Stimulated activated CD4-positive, alpha-beta T cell treated with anti-CD3 and anti-CD28 coated beads, Interleukin-2, amount 100 ng/mL, for 24 hours (primary cell): ENCODE measurements at places on chromosomes 13 and 19.

- no peak for DNase-seq
Observed at GRCh38 chr19:6639439-6639838, 30.5 kb downstream of the TNFSF14 start.

DNA sequence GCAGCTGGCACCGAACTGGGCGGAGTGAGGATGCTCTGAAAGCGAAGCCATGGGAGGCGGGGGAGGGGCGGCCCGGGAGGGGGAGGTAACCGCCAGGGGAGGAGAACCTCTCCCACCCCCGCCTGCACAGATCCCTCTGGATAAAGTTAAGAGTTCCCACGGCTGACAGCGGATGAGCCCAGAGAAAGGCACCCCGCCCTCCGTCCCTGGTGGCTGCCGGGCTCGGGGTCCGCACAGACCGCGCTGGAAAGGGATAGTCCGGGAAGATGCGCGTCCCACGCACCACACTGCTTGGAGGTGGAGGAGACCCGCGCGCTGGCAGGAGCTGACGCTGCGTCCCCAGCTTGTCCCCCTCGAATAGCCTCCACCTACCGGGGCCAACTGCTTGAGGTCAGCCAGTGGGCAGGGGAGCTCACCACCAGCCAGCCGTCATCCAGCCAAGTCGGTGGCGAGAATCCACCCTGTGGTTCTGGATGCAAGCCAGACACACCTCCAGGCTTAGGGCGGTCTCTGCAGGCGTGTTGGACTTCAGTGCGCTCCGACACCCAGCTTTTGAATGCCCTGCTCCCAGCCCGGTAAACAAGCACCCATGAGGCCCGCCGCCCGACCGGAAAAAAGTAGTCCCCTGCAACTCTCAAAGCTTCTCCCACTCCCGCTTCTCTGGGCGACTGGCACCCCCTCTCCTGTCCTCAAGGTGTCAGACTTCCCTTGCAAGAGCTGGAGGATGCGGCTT lies at the start of gene TRPC4:
TSS of gene TRPC4 (minus strand) at position 17 of the 733 bp plus-strand sequence. CDS start 86,439 bp downstream, outside the sequence.
- no peak for DNase-seq

DNA sequence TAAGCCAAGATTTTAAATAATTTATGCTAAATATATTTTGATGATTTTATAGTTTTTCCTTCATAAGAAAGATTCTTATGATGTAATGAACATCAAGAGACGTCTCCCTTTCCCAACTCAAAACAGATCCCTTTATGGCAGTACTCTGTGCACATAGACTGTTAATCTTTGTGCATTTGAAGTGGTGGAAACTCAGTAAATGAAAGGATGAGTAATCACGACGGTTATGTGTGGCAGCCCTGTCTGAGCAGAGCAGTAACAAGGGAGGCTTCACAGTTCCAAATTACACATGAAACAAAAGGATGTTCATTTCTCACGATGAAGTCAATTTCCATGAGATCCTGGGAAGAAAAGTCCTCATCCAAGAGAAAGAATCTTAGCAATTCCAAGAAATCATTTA lies 498.1 kb downstream of the KLF5 start:
- no peak for DNase-seq

DNA sequence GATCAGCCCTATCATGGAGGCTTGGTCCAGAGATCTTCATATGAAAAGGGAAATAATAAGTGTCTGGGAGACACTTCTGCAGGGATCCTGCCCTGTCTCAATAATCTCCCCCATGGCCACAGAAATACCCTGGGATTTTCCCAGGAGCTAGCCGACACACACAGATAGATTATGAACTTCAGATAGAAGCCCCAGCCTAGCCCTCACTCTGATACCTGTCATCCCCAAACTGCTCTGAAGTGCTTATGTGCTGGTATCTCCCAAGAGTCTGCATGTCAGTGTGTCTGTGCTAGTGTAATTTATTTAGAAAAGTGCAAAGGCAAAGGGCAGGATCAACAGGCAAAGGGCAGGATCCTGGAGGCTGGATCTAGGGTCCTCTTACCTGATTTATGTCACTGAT lies 38.7 kb upstream of the ZNF766 start:
- no peak for DNase-seq

GRCh38 chr13:93234459-93234858 lies 7.9 kb downstream of the GPC6 start:
- no peak for DNase-seq

DNA sequence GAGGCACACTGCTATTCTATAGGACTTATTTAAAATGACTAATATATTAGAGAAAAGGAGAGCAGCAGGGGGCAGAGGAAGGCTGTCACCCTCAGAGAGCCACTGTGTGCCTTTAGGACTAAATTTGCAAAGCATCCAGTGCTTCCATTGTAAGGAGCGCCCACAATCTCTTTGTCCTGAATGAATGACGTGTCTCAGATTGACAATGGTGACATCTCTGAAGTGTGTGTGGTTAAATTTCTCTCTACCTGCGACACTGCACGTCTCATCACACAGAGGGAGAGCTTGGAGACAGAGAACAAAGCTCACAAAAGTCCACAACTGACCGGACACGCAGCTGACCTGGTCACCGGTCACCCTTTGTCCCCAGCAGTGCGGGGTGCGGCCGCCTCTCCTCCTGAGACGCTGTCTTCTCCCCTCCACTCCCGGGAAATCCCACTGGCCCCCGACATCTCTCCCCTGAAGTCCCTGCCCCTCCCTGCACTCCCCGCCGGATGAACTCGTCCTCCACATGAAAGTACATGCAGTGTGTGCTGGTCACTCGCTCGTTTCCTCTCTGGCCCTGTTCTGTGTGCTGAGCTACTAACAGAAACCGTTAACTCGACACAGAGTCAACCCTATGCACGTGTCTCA lies 107.2 kb downstream of the RAB20 start:
- DNase-seq, result no peak

DNA sequence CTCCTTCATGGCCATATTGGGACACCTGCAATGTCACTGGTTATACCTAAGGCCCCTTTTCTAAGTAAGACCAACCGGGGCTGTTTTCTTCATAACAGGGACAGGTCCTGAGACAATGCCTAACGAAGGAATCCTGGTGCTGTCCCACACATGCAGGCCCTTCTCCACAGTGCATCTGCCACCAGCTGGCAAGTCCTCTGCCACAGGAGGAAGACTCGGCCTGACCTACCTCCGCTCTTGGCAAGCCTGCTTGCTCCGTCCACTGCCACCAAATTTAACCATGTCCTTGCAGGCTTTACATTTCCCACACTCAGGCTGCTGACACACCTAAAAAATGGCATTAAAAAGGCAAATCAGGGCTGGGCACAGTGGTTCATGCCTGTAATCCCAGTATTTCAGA lies 31.8 kb upstream of the EIF3G start:
- no peak for DNase-seq

- no peak for DNase-seq
Observed at GRCh38 chr19:7783991-7784423, 21.0 kb downstream of the CLEC4M start.

DNA sequence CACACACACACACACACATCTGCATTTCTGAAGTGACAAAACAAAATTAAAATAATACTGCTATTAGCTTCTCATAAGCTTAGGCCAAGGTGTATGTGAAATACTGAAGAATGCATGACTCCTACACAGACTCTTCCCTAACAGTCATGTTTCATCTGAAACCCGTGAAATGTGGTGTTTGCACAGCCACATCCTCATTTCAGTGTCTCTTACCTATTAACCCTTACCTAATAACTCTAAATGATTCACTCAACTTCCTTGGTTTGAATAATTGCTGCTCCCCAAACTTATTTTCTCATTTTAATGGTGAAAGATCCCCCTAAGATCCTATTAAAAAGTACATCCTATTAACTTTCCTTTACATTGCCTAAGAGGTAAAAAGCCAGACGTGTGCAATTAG lies 117.6 kb downstream of the MIPEP start:
- DNase-seq, result no peak

- DNase-seq, result no peak
Observed at GRCh38 chr19:50520822-50521465, 7.2 kb upstream of the ASPDH start.

- DNase-seq, result peak; percentile 83
Observed at GRCh38 chr19:13212759-13213330, 62.6 kb downstream of the IER2 start.

- DNase-seq, result peak; percentile 51
Observed at GRCh38 chr13:24097064-24097463, 63.5 kb upstream of the SPATA13 start.

DNA sequence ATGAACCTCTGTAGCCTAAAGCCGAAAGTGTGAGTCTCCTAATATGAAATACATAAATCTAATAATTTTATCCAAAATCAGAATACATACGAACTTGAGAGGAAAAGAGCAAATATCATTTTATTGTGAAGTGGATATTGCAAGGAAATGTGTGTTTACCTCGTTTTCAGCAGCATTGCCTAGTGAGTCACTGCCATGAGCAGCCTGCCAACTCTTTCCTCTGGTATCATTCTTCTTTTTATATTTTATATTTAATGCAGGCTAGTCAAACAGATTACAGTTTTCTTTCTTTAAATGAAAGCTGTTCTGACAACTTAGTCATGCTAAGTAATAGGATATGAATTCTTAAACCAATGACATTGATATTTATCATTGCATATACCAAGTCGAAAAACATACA lies 44.2 kb downstream of the EDNRB start:
- no peak for DNase-seq

DNA sequence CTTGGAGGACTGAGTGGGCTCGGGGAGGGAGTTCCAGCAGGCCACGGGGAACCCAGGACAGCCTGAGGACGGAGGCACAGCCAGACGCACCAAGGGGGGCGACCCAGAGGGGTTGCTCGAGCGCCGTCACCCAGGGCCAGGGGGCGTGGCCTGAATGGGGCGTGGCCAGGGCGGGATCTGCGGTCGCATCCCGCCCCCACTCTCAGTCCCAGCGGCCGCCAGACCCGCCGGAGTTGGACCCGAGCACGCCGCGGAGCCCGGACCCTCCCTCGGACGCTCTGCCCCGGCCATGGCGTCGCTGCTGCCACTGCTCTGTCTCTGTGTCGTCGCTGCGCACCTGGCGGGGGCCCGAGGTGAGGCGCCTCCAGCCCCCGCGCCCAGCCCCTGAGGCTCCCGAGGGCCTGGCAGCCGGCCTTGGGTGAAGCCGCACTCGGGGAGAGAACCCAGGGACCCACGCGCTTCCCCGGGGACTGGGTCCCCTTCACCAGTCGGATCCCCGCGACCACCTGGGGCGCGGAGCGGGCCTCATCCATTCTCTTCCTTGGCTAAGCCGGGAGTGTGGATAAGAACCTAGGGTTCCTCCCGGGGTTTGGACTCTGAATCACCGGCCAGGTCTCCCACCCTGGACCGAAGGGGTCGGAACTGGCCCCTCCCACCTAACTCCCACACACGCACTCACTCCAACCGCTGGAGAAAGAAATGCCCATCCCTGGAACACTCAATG lies at the start of gene CILP2:
TSS of gene CILP2 (plus strand) at position 205 of the 724 bp plus-strand sequence. CDS start at position 290, 85 bp downstream.
- DNase-seq, result peak; percentile 52

DNA sequence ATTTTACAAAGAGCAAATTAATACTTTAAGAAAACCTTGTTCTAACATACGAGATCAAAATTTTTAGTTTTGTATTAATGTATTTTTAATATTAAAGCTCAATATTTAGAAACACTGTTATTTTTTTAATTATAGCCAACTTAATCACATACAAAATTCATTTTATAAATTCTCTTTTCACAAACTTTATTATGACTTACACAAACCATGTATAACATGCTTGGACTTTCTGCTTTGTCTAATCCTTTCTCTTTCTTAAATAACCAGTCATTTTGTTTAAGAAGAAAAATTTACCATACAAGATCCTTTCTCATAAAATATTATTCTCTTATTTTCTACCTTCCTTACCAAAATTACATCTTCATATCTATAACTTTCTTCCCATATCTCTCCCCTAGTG lies 62.2 kb downstream of the CYSLTR2 start:
- no peak for DNase-seq

GRCh38 chr13:48252176-48252575 lies 19.2 kb downstream of the ITM2B start:
- no peak for DNase-seq

- DNase-seq, result no peak
Observed at GRCh38 chr13:112843392-112844111, 125.5 kb upstream of the MCF2L start.

- DNase-seq, result no peak
Observed at GRCh38 chr13:27918918-27919658, 712 bp upstream of the PDX1 start.

- peak; percentile 85 for DNase-seq
Observed at GRCh38 chr19:3360421-3361383, 5.7 kb upstream of the NFIC start.

- no peak for DNase-seq
Observed at GRCh38 chr13:74774264-74774663, 640.1 kb upstream of the KLF12 start.

GRCh38 chr13:26601669-26602068 lies 44.2 kb downstream of the WASF3 start:
- no peak for DNase-seq

- no peak for DNase-seq
Observed at GRCh38 chr13:78372581-78372980, 230.8 kb downstream of the POU4F1 start.

GRCh38 chr19:10106100-10106936 lies at the start of gene PPAN:
TSS of gene PPAN (plus strand) at chr19:10106362. CDS start at chr19:10106395, 33 bp downstream.
- peak; percentile 96 for DNase-seq

GRCh38 chr13:103039183-103039582 lies 27.0 kb downstream of the SLC10A2 start:
- no peak for DNase-seq

GRCh38 chr13:48819376-48819775 lies 156.3 kb upstream of the FNDC3A start:
- no peak for DNase-seq

DNA sequence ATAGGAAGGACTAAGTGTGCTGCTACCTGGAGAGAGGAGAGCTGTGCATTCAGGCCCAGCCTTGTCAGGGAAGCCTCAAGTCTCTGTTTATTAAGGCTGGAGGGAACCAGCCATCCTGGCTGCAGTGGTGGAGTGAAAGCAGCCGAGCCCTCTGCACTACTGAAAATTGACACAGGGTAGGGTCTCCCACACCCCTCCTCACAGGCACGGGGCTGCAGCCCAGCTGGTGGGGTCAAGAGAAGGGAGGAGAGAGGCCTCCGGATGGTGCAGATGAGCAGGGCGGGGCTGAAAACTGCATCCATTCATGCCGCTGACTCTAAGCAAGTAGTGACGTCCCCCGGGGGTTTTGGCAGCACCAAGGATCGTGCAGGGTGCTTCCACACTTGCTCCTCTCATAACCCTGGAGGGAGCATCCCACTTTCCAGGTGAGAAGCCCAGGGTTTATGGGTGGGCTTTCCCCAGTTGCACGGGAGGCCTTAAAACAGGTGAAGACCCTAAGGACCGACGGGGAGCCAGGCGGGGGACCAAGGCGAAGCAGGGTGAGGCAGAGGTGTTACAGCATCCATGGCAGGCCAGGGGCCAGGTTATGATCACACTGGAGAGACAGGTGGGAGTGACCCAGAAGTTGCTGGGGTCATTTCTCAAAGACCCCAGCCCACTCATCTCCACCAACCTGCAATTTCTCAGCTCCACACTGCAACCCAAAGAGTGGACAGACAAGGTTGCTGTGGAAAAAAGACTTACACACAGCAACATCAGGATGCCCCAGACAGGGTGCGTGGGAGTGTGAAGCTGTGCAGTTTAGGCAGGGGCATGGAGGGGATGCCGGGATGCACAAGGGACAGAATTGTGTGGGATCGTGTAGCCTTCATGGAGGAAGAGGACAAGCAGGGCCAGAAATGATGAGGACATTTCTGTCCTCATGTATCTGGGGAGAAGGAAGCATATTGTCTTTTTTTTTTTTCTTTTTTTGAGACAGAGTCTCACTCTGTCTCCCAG lies 36.8 kb downstream of the VSTM2B start:
- DNase-seq, result no peak

GRCh38 chr13:41541142-41541938 lies 84.0 kb downstream of the RGCC start:
- DNase-seq, result no peak

GRCh38 chr19:14507704-14508542 lies 10.3 kb downstream of the DNAJB1 start:
- no peak for DNase-seq

GRCh38 chr13:40981361-40981760 lies 37.8 kb downstream of the ELF1 start:
- no peak for DNase-seq
